ENCODE measurements at places on chromosomes 13 and 19.

- DNase-seq: no peak
Observed at GRCh38 chr13:99421758-99422585, 79.3 kb upstream of the TM9SF2 start.

- DNase-seq: no peak
Observed at GRCh38 chr19:8445488-8446001, 770 bp downstream of the HNRNPM start.

- DNase-seq: no peak
Observed at GRCh38 chr19:16166417-16166816, 6.9 kb downstream of the CIB3 start.

- DNase-seq: no peak
Observed at GRCh38 chr19:30255791-30256495, 116.2 kb upstream of the ZNF536 start.

- no peak for DNase-seq
Observed at GRCh38 chr19:48539503-48540096, 12.4 kb upstream of the SULT2B1 start.

DNA sequence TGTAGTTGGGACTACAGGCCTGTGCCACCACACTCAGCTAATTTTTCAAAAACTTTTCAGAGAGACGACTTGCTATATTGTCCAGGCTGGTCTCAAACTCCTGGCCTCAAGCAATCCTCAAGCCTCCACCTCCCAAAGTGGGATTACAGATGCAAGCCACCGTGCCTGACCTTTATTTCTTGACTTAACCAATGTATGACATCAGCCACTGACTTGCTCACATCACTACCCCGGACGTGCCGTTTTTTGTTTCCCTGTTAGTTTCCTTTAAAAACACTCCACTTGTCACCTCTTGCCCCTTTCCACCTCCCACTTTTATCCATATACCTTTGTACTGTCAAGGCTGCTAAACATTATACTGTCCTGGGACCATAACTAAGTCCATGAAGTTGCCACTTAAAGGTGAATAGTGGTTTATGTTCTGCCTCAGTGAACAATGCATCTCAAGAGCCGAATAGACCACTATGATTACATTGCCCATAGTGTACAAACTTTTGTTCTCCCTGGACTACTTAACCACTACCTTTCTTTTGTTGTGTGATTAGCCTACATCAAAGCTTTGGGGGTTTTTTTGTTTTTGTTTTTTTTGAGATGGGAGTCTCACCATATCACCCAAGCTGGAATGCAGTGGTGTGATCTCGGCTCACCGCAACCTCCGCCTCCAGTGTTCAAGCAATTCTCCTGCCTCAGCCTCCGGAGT lies 2.3 kb upstream of the EPHX3 start:
- no peak for DNase-seq

GRCh38 chr19:11538232-11539036 lies at the start of gene CNN1:
TSS of gene CNN1 (plus strand) at chr19:11538851. CDS start at chr19:11538928, 77 bp downstream.
- peak; percentile 89 for DNase-seq
